Upper lobe of right lung (tissue), 1 donor: ENCODE measurements at places on chromosomes 11 and 22.

- no peak for DNase-seq
Observed at GRCh38 chr11:74288161-74288560, 23.3 kb downstream of the P4HA3 start.

- no peak for DNase-seq
Observed at GRCh38 chr11:74870485-74870884, 78.4 kb downstream of the XRRA1 start.

DNA sequence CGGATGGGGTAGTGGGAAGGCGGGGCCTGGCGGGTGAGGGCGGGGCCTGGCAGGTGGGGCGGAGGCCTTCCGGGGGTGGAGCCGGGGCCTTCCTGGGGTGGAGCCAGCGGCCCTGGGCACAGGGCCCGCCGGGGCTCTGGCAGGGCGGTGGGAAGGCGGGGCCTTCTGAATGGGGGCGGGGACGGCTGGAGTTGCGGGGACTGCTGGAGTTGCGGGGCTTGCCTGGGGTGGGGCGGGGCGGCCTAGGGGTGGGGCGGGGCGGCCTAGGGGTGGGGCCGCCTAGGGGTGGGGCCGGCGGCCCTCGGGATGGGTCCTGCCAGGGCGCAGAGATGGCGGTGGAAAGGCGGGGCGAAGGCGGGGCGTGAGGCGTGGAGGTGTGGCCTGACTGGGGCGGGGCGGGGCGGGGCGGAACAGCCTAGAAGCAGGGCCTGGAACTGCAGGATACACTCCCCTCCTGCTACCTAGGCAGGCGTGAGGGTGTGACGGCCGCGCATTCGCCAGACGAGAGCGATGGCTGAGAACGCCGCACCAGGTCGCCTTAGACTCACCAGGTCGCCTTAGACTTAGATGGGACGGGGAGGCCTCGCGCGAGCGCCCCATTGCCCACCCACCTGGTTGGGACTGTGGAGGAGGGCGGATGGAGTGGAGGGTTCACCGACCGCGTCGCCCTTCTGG is 19.3 kb downstream of the RRP7A start:
- DNase-seq: peak; percentile 93

- DNase-seq: peak; percentile 57
Observed at GRCh38 chr11:65496304-65497140, 2.3 kb upstream of the MALAT1 start.

DNA sequence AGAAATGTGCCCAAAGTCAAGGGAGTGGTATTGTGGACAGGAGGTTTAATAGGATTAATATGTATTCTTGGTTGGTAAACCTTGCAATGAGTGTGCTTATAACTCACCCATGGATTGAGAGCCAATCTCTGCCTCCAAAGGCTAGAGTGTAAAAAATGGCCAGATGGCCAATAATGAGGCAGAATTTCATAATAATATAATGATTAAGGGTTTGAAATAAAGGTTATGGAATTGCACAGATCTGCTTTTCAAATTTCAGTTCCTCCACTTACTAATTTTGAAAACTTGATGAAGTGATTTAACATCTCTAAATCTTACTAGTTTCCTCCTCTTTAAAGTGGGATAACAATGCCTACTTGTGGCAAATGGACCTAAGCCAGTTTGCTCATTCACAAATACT is 94.8 kb downstream of the BDNF start:
- no peak for DNase-seq

DNA sequence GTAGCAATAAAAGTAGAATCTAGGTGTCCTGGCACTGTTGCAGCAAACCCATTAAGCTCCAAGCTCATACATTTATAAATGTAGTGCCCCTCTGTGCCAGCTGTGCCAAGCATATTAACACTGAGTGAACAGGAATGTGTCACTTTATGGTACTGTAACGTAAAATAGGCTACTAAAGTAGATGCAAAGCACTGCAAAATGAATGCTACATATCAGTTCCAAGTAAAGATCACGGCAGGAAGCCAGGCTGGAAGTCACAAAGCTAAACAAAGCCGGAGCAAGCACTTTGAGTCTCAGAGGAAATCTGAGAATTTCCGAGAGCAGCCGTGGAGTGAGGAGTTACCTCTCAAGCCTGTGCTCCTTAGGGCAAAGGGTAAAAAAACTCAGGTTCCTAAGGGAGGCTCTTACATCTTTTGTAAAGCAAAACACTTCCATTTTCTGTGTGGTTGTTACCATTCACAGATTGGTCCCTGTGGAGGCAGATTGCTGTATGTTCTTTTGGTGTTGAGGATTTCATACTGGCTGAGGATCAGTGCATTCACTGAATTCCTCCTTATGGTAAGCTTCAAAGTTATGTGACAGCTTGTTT is 85.7 kb downstream of the WNT11 start:
- DNase-seq: no peak

- DNase-seq: no peak
Observed at GRCh38 chr22:22431271-22432220, 77.0 kb downstream of the ZNF280B start.

DNA sequence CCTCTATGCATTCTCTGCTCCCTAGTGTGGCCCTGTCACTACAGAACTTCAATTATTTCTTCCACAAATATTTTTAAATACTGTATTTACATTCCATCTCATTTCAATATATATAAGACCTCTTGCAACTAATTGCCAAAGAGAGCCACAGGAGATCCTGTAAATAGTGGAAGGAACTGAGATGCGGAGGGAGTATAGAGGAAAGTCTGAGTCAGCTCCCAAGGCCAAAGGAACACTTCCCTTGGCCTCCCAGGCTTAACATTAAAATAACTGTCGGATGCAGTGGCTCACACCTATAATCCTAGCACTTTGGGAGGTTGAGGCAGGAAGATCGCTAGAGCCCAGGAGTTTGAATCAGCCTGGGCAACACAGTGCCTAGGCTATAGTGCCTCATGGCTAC is 31.2 kb downstream of the RBFOX2 start:
- DNase-seq: no peak

GRCh38 chr11:103594283-103594682 is 442.2 kb upstream of the DDI1 start:
- DNase-seq: no peak

GRCh38 chr11:28976012-28976800 is 868.0 kb downstream of the METTL15 start:
- DNase-seq: no peak

GRCh38 chr11:128865490-128865889 is 1.6 kb downstream of the KCNJ1 start:
- DNase-seq: no peak

- no peak for DNase-seq
Observed at GRCh38 chr11:134856056-134856971, 444.3 kb upstream of the B3GAT1 start.

DNA sequence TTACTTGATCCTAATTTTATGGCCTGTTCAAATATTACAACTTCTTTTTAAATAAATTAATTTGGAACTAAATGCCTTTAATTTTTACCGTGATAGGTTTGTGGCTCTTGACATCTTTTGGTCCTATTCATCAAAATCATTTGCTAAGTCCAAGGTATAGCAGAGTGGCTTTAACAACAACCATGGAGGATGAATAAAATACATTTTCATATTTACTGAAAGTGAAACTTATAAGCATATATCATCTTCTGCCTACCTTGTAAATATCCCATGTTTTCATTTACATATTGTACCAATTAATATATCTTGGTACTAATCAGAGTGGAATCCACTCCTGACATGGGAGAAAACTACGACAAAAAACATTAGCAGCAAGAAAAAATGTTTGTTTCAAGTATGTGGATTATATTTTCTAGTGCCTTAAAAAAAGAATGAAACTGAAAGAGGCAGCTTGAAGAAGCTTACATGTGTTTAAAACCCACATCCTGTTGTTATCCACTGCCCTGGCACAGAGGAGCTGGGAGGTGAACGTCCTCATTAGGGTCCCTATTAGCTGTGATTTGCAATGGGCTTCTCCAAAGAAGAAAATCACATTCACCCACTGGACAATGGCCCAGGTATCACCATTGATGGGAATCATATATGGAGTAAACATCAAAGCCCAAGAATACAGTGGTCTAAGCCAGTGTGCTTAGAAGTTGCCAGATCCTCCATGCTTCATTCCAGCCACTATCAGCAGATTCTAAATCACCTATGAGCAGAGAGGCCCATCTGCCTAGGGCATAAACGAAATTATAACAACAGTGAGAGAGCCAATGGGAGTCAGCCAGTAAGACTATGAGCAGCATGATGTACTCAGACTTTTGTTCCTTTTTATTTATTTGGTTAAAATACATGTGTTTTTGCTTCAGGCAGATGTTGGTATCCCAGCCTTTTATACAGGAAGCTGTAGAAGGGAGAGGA is 84.7 kb downstream of the MAML2 start:
- no peak for DNase-seq

DNA sequence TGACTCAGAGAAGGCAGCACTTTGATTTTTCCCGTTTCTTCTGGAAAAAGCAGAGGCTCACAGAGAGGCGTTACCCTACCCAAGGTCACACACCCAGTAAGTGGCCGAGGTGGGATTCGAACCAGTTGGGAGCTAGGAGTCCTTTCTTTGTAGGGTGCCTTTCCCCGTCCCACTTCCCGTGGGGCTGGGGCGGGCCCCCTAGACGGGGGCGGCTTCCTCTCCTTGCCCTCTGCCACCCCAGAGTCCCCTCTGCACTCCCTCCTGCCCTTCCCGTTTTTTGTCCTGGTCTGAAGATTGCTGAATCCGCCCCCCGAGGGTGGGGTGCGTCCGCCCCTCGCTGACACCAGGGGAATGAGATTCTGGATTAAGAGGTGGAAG is 747 bp downstream of the TPCN2 start:
- peak; percentile 80 for DNase-seq

DNA sequence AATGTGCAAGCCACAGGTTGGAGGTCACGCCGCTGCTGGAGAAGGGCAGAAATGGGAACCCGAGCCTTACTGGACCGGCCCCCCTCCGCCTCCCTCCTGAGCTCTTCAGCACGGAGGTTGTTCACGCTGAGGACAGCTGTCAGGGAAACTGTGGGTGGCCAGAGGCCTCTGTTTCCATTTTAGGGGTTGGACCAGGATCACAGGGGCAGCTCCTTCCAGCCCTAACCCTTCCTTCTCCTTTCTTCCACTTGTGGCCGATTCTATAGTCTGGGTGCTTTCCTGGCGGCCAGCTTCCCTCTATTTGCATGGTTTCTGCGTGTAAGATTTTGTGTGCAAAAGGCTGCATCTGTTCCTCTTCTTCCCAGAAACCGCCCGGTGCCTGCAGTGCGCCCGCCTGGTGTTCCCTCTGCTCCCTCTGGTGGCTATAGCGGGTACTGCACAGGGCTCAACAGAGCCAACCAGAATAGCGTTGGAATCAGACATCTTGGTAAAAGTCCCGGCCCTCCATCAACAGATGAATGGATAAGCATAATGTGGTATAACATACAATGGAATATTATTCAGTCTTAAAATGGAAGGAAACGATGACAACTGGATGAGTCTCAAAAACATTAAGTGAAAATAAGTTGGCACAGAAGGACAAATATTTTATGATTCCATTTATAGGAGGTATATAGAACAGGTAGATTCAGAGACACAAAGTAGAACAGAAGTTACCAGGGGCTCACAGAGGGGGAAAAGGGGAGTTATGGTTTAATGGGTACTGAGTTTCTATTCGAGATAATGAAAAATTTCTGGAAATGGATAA is 8.4 kb upstream of the SLC22A8 start:
- DNase-seq: peak; percentile 91

- no peak for DNase-seq
Observed at GRCh38 chr22:31394326-31394725, 5.1 kb upstream of the DRG1 start.

- DNase-seq: no peak
Observed at GRCh38 chr11:35725885-35726284, 63.3 kb downstream of the TRIM44 start.

DNA sequence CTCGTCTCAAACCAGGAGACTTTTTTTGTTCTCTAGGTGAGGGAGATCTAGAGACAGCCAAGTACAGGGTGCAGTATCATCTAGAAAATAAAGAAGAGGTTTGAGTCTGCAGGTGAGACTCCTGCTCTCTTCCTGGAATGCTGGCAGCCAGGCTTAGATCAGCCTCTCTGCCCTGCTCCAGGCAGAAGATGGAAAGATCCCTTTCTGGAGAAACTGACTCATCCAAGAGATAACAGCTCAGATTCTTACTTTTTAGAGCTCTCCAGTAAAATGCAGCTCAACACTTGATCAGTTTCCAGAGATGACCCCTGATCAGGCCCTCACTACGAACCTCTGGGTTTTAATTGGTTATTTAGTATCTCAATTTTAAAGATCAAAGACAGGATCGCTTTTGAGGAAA is 44.6 kb upstream of the EHF start:
- no peak for DNase-seq

DNA sequence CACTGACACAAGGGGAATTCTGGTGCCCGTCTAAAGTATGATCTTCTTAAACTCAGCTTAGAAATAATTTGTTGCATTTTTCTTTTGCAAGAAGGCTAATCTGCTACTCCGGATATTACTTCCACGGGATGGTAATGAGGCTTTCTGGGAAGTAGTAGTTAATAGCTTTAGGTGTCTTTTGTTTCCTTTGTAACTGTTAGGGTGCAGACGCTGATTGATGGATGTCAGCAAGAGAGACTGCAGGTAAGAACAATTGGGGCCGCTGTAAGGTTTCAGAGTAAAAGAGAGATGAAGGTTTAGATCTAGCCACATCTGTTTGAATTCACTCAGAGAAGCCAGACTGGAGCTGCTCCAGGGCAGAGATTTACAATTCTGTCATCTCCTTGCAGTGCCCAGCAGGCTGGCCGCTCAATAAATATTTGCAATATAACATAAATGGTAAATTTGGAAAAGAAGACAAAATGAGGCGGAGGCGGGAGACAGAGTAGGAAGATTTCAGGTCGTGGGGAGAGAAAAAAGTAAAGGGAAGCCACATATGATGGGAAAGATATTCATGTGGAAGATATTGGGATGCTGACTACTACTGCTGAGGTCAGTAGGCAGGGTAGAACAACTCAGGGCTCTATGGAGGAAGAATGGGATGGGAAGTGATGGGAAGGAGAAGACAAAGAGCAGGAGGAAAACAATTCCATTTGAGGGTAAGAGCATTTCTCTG is 320.5 kb downstream of the AASDHPPT start:
- no peak for DNase-seq

GRCh38 chr22:38872172-38872830 is at the start of gene CBX6:
CBX6 (minus strand) TSS chr22:38872216; CDS start chr22:38872190, 26 bp downstream.
- peak; percentile 98 for DNase-seq

GRCh38 chr22:31106001-31106571 is 1.3 kb downstream of the SELENOM start:
- DNase-seq: no peak

DNA sequence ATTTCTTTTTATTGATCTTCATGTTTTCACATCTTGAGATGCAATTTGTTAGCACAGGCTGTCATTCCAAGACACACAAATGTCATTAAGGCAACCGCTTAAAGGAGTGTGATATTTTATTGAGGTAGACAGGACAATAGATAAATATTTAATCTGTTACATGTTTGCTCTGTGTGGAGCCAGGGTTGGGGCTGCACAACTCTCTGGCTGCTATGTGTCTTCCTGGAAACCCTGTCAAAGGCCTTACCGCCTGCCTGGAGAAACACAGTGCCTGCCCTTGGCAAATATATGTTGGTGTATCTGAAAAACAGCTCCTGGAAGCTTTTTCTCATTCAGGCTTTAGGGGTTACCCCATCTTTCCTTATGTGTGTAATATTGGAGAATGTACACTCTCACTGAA is 139.7 kb upstream of the TEAD1 start:
- DNase-seq: no peak

GRCh38 chr11:26905368-26905767 is 88.5 kb upstream of the FIBIN start:
- DNase-seq: no peak
